B cell (primary cell): ENCODE measurements at places on chromosomes 11 and 22.

- DNase-seq: no peak
Observed at GRCh38 chr11:118051136-118051610, 25.7 kb upstream of the TMPRSS4 start.

- DNase-seq: no peak
Observed at GRCh38 chr11:114397349-114397982, 2.8 kb downstream of the C11orf71 start.

DNA sequence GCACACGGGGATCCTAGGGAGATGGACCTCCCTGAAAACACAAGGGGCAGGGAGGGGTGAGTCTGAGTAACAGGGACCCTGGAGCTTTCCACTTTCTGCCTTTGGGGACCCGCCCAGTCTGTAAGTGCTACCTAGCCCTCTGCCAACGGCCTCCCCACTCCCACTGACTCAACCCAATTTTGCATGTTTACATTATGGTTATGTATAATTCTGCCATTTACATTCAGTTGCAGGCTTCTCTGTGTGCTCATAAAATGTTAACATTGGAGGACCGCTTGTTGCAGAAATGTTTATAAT, 105.8 kb downstream of the DSCAML1 start:
- DNase-seq: no peak

GRCh38 chr11:77374611-77375031, 73.1 kb upstream of the GDPD4 start:
- DNase-seq: no peak
